ENCODE measurements at places on chromosomes 4 and X.
A peak's percentile ranks its signal among the peaks of the same experiment; 100 is the strongest.

DNA sequence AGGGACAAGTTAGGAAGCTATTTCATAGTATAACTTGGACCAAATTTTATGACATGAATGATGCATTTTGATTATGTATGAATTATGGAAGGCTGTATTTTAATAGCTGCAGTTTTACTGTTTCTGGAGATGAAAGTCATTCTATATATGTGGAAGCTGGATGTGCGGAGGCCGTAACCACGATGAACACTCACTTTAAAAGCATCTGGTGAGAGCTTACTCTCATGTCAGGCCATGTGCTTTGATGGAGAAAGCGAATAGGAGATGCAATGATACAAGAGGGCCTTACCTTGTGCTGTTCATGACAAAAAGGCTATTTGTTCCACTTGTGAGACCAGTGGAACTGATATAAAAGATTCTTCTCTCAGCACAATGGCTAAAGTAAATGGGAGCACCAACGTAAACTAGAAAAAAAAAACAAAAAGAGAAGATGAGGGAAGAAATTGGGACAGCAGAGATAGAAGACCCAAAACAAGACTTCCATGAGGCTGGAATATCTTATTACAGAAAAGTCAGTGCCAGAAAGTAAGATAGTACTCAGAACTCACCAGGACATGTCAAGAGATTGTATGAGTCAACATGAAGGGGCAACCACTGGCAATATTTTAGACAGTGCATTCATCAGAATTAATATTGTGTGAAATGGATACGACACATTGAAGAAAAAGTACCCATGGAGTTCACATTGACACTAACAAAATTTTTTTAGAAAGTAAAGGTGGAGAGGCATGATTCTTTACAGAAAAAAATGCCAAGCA, 63.3 kb upstream of the GAB1 start:
- no peak for DNase-seq

- no peak for DNase-seq
Measured at GRCh38 chrX:1071351-1071750, 141.1 kb downstream of the CRLF2 start.

- no peak for DNase-seq
Measured at GRCh38 chr4:87805971-87806370, 6.6 kb downstream of the IBSP start.

DNA sequence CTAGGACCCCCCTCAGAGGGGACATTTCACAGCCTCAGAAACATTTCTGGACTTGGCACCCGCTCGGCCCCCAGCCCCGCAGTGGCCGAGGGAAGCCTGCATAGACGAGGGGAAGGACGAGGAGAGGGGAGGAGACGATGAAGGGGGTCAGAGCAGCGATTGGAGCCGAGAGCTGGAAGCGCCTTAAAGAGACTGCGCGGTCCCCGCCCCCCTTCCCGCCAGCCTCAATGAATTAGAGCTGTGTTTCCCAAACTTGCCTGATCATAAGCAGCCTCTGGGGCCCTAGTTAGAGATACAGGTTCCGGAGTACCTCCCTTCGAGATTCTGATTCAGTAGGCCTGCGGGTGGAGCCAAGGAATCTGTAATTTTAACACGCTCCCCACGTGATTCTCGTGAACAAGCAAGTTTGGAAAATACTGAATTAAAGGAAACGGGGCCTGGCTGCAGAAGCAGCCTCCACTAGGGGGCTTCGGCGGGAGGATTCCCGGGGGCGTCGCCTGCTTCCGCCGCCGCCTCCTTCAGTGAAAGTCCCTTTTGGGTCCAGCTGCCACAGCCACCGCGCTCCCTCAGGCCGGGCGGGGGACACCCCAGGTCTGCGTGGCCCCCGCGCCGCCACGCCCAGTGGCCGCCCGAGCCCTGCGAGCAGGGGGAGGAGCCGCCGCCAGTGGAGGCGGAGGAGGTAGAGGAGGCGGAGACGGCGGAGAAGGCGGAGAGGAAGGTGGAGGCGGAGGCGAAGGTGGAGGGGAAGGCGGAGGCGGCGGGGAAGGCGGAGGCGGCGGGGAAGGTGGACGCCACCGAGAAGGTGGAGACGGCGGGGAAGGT, at the start of gene USP27X:
Gene USP27X (plus strand): TSS at position 651 of the 822 bp plus-strand sequence. CDS start 824 bp downstream, outside the sequence.
- peak; percentile 45 for DNase-seq

- DNase-seq, result no peak
Measured at GRCh38 chrX:153870288-153870690, 15.7 kb downstream of the L1CAM start.

DNA sequence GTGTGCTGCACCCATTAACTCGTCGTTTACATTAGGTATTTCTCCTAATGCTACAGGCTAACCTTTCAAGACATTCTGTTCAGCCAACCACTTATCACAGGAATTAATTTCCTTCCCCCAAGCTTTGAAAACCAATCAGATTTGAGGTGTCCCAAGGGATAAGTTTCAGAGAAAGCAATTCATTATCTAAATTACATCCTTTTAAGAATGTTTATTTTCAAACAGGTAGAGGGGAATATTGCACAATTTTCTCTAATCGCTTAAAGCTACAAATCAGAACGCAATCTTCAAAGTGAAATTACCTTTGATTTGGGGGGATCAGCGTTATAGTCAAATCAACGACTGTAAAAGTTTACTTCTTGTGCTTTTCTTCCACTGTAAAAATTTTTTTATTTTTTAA, 1.6 kb downstream of the CLOCK start:
- no peak for DNase-seq

DNA sequence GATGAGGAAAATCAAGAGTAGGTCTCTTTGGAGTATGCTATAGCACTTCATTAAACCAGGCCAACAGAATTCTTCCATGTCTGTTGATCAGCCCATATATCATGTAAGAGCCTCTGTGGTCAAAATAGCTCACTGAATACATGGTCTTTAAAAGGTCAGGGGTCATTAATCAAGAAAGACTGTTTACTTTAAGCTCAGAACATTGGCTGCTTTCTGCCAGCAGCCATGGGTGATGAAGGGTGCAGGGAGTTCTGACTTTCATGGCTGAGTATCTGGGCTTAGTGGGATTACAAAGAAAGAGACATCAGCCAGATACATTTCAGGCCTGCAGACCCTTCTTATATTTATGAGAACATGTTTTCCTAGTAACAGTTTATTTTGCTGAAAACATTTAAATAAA, 7.1 kb upstream of the C4orf54 start:
- no peak for DNase-seq

- no peak for DNase-seq
Measured at GRCh38 chr4:147492306-147492705, 11.4 kb downstream of the EDNRA start.

DNA sequence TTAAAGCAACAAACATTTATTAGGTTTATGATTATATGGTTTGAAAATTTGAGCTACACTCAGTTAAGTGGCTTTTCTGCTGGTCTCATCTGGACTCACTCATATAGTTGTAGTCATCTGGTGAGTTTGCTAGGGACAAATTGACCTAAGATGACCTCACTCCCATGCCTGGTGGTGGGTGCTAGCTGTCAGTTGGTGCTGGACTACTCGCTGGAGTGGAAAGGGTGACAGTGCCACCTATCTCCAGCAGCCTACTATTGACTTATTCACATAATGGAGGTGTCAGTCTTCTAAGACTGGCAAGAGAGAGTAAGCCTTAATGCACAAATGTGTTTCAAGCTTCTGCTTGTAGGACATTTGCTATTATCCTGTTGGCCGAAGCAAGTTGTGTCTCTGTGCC, 88.2 kb downstream of the TASL start:
- DNase-seq, result no peak

GRCh38 chr4:169987327-169988228, 38.6 kb downstream of the MFAP3L start:
- DNase-seq, result no peak

DNA sequence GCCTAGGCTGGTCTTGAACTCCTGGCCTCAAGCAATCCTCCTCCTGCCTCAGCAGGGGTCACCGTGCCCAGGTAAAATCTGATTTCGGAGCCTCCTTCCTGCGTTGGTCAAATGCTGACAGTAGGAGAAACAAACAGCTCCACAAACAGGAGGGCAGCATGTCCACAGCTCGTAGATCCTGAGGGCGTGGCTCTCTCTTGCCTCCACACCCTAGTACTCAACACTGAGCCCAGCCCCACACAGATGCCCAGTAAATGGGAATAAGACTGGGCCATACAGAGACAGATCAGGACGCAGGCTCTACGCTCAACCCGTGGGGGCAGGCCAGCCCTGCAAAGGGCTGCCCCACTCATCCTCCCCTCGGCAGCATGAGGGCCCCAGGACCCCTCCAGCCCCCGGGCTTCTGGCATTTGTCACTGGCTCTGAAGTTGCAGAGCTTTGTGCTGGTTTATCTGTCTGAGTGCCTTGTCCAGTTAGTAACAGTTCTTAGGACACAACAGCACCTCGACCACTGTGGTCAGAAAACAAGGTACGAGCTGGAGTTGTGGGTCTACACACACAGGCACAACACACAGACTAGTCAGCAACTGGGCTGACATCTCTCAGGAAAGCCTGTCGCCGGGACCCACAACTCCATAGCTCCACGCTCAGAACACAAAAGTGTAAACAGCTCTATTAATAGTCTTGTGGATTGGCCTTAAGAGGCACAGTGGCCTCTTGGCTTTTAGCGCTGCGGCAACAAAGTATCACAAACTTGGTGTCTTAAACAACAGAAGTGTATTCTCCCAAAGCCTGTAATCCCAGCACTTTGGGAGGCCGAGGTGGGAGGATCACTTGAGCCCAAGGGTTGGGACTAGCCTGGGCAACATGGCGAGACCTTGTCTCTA, 5.2 kb downstream of the TNIP2 start:
- no peak for DNase-seq

GRCh38 chr4:174137698-174138097, 145.8 kb downstream of the FBXO8 start:
- DNase-seq, result no peak

DNA sequence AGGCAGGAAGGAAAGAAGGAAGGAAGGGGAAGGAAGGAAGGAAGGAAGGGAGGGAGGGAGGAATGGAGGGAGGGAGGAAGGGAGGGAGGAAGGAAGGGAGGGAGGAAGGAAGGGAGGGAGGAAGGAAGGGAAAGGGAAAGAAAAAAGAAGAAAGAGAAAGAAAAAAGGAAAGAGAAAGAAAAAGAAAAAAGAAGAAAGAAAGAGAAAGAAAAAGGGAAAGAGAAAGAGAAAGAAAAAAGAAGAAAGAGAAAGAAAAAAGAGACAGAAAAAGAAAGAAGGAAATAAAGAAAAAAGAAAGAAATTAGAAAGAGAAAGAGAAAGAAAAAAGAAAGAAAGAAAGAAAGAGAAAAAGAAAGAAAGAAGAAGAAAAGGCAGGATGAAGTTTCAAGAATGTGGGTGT, 15.0 kb upstream of the NHSL2 start:
- DNase-seq, result no peak

DNA sequence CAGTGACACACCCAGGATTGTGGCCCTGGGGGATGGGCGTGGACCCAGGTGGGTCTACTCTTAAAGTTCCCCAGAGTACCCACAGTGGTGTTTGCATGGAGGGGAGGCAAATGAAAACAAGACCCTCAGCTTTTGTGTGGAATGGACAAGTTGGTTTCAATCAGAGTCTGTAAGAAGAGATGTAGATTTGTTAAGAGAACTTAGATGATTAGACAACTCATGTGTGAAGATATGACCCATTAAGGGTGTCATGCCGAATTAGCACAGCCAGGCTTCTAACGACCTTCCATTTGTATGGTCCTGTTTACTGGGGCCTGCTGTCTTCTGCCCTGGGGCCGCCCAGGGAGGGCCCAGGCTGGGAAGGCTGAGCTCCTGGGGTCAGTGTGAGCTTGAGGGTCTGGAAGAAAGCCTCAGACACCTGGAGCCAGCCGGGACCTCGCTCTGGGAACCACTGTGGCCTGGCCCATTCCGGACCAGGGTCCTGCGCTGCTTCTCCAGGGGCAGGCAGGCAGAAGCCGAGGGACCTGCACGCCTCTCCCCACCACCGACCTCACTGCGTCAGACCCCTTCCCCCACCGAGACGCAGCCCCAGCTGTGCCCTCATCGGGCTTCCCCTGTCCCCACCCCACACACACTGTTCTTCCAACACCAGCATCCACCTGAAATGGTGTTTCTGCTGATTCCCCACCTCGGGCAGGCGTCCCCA, 20.4 kb downstream of the UVSSA start:
- DNase-seq, result no peak

- no peak for DNase-seq
Measured at GRCh38 chr4:36493251-36493650, 211.8 kb downstream of the DTHD1 start.

GRCh38 chr4:96293806-96294205, 453.9 kb downstream of the PDHA2 start:
- no peak for DNase-seq

- no peak for DNase-seq
Measured at GRCh38 chrX:39157796-39158195, 356.5 kb downstream of the MID1IP1 start.

DNA sequence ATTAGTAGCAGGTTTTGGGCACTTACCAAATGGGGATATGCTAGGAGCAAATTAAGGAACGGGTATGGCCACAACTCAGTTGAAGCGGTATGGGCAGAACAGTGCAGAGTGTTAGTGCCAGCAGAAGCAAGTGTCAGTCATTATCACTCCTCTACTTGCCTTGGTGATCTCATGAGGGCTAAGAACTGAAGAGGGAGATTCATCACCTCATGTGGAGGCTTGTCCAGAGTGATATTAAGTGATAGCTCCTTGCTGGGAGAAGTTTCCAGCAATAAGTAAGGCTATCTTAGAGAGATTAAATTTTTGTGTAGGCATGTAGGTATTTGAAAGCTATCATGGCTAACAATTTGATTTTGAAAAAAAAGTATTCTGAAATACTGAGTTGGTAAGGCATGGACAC, 615.4 kb upstream of the SMIM31 start:
- no peak for DNase-seq

GRCh38 chrX:65740909-65741308, 73.5 kb downstream of the MSN start:
- DNase-seq, result no peak

DNA sequence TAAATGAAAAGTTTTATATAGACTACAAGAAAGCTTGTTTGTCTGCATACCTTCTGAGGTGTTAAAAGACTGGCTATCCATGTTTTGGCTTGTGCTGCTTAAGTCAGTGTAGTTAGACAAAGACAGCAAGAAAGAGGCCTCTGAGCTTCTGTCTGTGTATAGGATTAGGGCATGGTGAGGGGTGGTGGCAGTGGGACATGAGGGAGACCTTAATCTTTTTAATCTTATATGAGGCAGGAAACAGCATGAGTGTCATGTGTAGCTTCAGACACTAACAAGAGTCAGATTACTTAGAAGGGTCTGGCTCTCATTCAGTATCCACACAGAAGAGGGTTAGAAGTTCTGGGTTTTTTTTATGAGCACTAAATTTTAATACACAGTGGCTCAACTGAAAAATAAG, 213.3 kb downstream of the GABRG1 start:
- DNase-seq, result no peak

Measured in NCI-H774 (cell line).